ENCODE measurements at places on chromosomes 7 and 10.

DNA sequence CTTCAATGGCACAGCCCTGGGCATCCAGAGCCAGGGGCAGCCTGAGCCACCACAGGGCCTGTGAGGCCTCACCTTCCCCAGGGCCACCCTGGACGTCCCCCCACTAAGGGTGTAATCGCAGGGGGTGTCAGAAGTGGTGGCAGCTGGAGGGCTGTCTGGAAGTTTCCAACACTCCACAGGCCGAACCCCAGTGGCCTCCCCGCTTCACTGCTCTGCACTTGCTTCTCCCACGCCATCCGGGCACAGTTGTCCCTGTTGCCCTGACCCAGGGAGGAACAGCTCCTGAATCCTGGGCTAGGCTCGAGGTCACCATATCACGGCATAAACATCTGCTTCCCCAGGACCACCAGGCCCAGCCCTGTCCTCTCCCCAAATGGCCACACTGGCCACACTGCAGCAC is 276.6 kb downstream of the MAD1L1 start:
- no peak for DNase-seq

GRCh38 chr7:25454562-25455041 is 226.3 kb upstream of the NPVF start:
- DNase-seq: peak; percentile 69

DNA sequence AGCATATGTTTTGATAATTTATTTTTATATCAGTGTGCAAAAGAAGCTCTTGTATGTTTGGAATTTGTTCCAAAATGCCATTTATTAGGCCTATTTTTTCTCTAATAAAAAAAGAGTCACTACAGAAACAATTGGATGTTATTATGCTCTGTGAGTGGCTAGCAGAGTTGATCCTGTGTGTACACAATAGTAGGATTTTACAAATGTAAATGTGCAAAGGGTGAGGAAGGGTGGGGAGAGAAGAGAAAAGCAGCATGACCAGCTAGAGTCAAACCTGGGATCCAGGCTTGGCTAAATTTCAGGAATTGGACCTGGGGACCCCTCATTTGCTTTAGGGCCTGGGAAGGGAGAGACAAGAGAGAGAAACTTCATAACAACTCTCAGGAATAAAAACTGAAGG is 32.5 kb downstream of the SEMA3A start:
- DNase-seq: no peak

DNA sequence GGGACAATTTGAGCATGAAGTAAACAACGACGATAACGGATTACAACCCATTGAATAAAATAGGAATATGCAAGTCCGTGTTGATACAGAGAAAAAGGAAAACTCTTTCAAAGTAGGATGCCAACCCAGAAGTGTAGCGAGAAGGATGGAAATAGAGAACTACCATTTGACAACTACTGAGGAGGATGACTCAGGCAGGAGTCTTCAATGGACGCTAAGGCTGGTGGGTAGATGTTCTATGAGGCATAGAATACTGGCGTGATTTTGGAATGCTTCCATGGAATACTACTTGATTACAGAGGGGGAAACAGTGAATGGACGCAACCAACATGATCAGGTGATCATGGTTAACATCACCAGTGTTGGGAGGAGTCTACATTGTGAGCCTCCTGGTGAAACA is 828 bp upstream of the CFAP70 start:
- DNase-seq: peak; percentile 11

DNA sequence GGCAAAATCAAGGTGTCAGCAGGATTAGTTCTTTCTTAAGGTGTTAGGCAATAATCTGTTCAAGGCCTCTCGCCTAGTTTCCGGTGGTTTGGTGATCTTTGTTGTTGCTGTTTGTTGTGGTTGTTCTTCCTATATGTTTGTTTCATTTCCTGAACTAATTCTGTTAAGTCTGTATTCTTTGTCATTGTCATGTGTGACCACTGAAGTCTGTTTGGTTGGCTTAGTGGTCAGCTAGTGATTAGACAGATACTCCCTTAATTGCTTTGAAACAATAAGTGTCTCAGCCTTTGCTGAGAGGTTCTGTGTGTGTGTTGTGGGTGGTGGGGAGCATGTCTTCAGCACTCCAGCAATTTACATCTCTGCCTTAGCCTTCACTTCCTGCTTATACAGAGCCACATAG is 46.0 kb downstream of the ABCC2 start:
- no peak for DNase-seq

DNA sequence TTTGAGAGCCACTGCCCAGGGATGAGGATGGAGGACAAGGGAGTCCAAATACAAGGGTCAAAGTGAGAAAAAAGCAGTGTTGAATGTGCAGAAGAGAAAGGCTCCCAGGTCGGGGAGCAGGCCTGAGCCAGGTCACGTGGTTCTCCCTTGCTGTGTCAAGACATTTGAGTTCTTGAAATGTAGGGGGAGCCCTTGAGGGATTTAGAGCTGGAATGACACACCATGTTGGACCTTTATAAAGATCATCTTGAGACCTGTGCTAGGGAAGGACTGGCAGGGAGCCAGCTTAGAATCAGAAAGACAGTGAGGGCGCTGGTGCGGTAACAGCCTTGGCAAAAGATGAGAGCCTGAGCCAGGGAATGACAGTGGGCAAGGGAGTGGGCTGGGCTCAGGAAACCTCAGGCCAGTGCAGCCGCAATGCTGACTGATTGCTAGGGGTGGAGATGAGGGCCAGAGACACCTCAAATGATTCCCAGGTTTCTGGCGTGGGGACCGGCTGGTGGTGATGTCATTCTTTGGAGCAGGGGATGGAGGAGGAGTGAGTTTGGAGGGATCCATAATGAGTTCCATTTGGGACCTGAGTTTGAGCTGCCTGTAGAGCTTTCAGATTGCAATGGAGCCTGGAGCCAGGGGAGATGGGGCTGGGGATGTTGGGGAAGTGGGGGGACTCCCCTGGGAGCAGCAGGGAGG is 120.1 kb downstream of the PTPN20 start:
- no peak for DNase-seq

DNA sequence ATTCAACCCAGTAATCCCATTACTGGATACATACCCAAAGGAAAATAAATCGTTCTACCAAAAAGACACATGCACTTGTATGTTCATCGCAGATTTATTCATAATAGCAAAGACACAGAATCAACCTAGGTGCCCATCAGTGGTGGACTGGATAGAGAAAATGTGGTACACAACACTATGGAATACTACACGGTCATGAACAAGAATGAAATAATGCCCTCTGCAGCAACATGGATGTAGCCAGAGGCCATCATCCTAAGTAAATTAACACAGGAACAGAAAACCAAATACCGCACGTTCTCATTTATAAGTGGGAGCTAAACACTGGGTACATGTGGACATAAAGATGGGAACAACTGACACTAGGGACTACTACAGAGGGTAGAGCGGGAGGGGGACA is 120.4 kb downstream of the MICU1 start:
- DNase-seq: no peak

GRCh38 chr7:94240902-94241301 is 153.8 kb upstream of the COL1A2 start:
- no peak for DNase-seq

DNA sequence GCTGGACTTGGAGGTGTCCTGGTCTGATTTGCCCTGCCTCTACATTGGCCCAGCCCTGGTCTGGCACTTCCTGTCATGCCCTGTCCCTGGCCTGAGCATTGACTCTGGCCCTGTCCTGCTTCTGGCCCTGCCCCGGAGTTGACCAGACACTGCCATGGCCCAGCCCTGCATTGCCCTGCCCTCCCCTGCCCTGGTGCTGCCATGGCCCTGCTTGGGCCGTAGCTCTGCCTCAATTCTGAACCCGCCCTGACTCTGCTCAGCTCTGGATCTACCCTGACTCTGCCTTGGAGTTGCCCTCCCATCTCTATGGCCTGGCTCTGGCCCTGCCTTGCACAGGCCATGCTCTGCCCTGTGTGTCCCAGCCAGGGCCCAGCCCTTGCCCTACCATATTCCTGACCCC is 647.1 kb downstream of the ZNF37A start:
- no peak for DNase-seq

GRCh38 chr7:51261950-51262795 is 54.4 kb downstream of the COBL start:
- DNase-seq: no peak

- peak; percentile 32 for DNase-seq
Measured at GRCh38 chr7:47153058-47153457, 428.9 kb downstream of the TNS3 start.

Data from SJCRH30 (cell line).